ENCODE measurements at places on chromosomes 6 and 20. TPM values are rescaled to one million over a fixed set of nuclear protein-coding genes. Genes with fewer than 3 reads are reported as not detected.
A peak's percentile ranks its signal among the peaks of the same experiment; 100 is the strongest.

DNA sequence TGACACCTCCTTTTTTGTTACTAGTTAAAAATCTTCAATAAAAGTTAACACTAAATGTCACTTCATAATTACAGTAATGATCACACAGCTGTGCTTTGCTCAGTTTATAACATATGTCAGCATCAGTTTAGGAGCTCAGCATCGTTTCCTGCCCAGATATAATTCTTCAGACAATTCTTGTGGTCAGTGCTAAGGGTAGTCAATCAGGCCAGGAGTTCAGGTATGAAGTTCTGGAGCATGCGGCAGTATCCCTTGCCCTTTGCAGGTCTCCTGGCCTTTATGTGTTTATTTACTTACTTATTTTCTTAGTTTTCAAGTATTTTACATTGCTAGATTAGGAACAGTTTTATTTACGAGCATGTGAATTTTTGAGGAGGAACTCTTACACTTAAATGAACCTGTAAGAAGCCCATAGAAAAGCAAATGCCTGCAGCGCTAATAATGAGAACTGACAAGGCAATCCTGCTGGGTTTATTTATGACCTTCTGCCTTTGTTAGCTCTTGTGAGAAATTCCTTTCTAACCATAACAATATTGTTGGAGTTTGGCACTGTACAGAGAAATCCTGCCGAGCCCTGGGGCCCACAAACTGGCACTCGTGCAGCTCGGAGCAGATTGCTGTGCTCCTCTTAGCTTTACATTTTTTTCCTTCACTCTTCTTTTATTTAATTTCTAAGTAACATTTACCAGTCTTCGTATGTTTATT is 252.8 kb downstream of the TMEM242 start:
- H3K27me3 ChIP-seq, result no peaks in the 10 kb centered on the region
- no peak overlapping the region for H3K4me3 ChIP-seq
- H3K27ac ChIP-seq, result no peak overlapping the region
- no peak for DNase-seq
- no peaks in the 10 kb centered on the region for H3K36me3 ChIP-seq

The TCP11 gene
- not detected for total RNA-seq

DNA sequence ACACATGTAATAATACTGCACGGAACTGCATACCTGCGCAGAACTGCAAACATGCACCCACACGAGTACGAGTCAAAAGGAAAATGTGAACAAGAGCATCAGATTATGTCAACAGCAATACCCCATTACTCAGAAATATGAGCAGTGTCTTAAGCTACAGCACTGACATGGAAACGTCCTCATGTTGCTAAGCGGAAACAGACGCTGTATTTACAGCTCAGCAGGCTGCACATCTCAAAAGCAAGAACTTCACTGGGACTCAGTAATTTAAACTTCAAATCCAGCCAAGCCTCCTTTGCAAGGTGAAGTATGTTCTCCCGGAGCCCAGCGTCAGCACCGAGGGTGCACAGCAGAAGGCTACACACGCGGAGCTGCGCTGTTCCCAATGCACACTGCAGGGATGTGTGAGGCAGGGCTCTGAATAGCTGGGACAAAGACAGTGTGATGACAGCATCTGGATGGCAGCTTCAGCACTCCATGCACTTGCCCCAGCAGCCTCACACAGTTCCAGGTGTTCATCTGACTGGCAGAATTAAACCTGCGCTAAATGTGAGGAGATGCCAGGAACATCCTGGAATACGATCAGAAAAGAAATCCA is 202.8 kb downstream of the WDR27 start:
- no peak overlapping the region for H3K4me3 ChIP-seq
- no peaks in the 10 kb centered on the region for H3K4me1 ChIP-seq
- no peaks in the 10 kb centered on the region for H3K27me3 ChIP-seq
- H3K36me3 ChIP-seq, result no peaks in the 10 kb centered on the region

DNA sequence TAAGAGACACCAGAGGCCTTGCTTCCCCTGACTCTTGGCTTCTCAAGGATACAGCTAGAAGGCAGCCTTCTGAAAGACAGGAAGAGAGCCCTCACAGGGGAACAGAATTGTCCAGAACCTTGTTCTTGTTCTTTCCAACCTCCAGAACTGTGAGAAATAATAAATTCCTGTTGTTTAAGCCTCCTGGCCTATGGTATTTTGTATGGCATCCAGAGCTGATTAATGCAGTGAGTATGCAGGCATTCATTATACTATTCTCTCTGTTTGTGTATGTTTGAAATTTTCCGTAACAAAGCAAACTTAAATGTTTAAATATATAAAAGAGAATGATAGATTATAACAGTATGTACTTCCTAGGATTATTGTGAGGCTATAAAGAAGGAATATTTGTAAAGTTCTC is 903.4 kb upstream of the FLRT3 start:
- H3K4me1 ChIP-seq, result no peaks in the 10 kb centered on the region
- H3K27ac ChIP-seq, result no peak overlapping the region
- no peaks in the 10 kb centered on the region for H3K36me3 ChIP-seq
- DNase-seq, result no peak
- H3K27me3 ChIP-seq, result no peaks in the 10 kb centered on the region
- H3K4me3 ChIP-seq, result no peak overlapping the region

GRCh38 chr20:289693-290083 is 862 bp downstream of the C20orf96 start:
- H3K4me3 ChIP-seq, result peak overlapping the region; percentile 94
- peak overlapping the region; percentile 80 for H3K27ac ChIP-seq
- no peaks in the 10 kb centered on the region for H3K27me3 ChIP-seq
- DNase-seq, result no peak
- H3K36me3 ChIP-seq, result 0 out of 2 replicates have a peak, but pooled peaks cover 3% of the 10 kb centered on the region
- H3K4me1 ChIP-seq, result peaks cover 12% of the 10 kb centered on the region

GRCh38 chr6:166419717-166420116 is 37.0 kb upstream of the MPC1 start:
- H3K27me3 ChIP-seq, result no peaks in the 10 kb centered on the region
- H3K4me1 ChIP-seq, result peaks cover 3% of the 10 kb centered on the region
- no peak overlapping the region for H3K4me3 ChIP-seq
- H3K27ac ChIP-seq, result no peak overlapping the region

The RAB23 gene
- total RNA-seq, result 11.7 TPM

DNA sequence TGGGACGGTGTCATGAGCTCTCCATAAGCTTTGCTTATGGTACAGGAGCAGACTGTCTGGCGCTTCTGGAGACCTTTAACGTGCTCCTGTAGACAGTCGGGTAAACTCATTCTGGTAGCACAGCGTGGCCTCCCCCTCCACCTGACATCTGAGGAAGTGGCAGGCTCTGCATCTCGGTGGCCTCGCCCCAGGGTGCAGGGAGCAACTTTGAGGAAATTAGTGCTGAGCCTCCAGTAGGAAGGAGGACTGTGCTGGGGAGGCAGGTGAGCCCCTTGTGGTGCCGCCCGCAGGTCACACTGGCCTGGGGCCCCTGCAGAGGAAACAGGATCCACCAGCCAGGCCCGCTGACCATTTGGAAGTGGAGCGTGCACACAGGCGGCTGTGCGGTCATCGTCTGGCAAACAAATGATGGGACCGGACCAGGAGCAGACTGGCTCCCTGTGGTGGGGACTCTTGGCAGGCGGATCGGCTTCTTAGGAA is 57.9 kb downstream of the SYNJ2 start:
- peaks cover 64% of the 10 kb centered on the region for H3K4me1 ChIP-seq
- peak overlapping the region; percentile 87 for H3K27ac ChIP-seq
- H3K27me3 ChIP-seq, result no peaks in the 10 kb centered on the region

DNA sequence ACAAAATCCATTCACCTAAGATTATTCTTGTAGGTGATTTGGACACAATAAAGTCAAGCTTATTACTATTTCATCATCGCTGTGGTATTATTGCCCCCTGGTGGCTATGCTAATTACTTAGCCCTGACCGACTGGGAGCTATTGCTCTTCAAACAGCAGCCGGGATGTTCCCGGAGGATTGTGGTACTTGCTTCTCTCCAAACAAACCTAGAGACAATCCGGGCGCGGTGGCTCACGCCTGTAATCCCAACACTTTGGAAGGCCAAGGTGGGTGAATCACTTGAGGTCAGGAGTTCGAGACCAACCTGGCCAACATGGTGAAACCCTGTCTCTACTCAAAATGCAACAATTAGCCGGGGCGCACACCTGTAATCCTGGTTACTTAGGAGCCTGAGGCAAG is 15.4 kb upstream of the STMND1 start:
- H3K27ac ChIP-seq, result no peak overlapping the region
- H3K36me3 ChIP-seq, result no peaks in the 10 kb centered on the region
- H3K4me1 ChIP-seq, result no peaks in the 10 kb centered on the region
- no peaks in the 10 kb centered on the region for H3K27me3 ChIP-seq
- no peak overlapping the region for H3K4me3 ChIP-seq
- peak; percentile 75 for DNase-seq

The UNC5CL gene
- total RNA-seq, result 2.2 TPM

GRCh38 chr6:12410946-12411345 is 120.8 kb downstream of the EDN1 start:
- DNase-seq, result no peak
- no peaks in the 10 kb centered on the region for H3K36me3 ChIP-seq
- no peaks in the 10 kb centered on the region for H3K27me3 ChIP-seq
- H3K4me3 ChIP-seq, result no peak overlapping the region
- no peaks in the 10 kb centered on the region for H3K4me1 ChIP-seq

DNA sequence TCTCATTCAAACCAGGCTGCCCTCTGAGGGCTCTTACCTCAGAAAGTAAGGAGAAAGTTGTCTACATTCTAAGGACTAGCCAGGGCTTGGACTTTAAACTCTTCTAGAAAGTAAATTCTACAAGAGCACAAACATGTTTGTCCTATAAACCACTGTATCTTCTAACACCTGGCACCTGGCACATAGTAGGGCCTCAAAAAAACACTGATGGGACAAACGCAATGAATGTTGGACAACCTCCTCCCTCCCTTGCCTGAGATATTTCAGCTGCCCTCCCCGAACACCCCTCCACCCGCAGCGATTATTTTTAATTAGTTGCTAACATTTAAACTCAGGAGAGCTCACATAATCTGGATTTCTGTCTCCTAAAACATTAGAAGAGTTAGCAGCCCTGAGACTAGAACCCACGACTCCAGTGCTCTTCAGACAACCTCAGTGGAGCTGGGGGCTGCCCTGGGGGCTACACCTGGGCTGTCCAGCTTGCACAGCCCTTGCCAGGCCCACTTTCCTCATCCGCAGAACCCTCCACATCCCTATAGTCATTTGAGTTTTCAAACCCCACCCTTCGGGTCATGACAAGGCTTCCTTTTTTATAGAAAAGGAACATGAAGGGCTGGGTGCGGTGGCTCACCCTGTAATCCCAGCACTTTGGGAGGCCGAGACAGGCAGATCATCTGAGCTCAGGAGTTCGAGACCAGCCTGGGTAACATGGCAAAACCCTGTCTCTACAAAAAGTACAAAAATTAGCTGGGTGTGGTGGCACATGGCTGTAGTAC is 4.9 kb downstream of the HCK start:
- peaks cover 25% of the 10 kb centered on the region for H3K27me3 ChIP-seq
- H3K36me3 ChIP-seq, result no peaks in the 10 kb centered on the region
- DNase-seq, result no peak
- H3K4me1 ChIP-seq, result no peaks in the 10 kb centered on the region

- peaks cover 16% of the 10 kb centered on the region for H3K4me1 ChIP-seq
- H3K27ac ChIP-seq, result peak overlapping the region; percentile 86
- H3K27me3 ChIP-seq, result no peaks in the 10 kb centered on the region
- no peak for DNase-seq
These were observed 754 bp downstream of the HDDC2 start for GRCh38 chr6:125300992-125301434.

All from HCT116 (cell line).